Naive thymus-derived CD8-positive, alpha-beta T cell (primary cell): ENCODE measurements at places on chromosomes 12 and 14. TPM values are rescaled to one million over a fixed set of nuclear protein-coding genes. Genes with fewer than 3 reads are reported as not detected.

CLEC1B gene
- not detected for polyA plus RNA-seq

DNA sequence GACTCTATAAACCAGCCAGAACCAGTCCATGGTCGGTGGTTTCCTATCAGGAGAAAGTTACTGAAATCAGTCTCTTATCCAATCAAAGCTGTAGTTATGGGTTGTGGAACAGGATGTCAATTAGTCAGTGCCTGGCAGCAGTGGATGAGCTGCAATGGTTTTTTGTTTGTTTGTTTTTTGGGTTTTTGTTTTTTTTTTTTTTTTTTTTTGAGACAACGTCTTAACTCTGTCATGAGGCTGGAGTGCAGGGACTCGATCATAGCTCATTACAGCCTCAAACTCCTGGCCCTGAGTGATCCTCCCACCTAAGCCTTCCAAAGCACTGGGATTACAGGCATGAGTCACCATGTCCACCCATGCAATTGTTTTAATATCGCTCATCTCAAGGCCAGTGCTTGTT lies 113.3 kb upstream of the CAND1 start:
- no peak for DNase-seq

DNA sequence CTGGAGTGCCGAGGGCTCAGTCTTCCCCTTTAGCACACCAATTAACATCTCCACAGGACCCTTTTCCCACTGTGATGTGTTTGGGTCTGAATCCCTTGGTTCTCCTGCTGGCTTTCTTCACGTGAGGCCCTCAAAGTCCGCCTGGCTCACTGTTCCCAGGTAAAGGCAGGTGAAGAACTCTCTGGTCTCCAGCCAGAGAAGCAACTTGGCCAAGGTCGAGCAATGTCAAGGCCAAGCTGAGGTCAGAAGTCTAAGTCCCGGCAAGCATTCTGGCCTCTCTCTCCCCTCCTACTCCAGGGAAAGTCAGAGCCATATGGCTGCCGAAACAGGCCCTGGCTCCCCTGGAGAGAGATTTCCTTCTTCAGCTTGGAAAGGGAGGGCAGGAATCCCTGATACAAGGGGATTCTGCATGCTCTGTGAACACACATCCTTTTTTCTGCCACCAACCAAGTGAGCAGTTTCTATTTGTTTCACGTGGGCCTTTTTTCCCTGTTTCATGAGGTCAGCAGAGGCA lies 61.4 kb upstream of the ESRRB start:
- DNase-seq: no peak

RPS6KL1 gene
- 0.50 TPM for polyA plus RNA-seq

GRCh38 chr12:114407842-114408411 lies 2.0 kb upstream of the TBX5 start:
- DNase-seq: no peak

DNA sequence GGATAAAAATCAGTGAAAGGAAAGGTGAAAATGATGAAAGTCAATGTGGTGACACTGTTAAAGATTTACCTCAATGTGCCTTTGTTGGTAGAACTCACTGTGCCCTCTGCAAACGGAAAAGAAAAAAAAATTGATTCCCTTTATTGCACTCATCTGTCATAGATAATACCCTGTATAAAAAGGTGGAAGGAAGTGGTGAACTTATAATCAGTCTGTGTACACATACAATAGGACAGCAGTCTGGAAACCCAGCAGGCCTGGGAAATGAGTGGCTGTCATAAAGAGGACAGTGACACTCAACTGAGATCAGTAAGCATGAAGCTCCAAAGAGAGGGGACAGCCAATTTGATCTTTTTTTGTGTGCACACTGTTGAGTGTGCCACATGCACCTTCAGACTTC lies 364.7 kb downstream of the NOVA1 start:
- DNase-seq: no peak
